ENCODE measurements at places on chromosomes 5 and 9.

DNA sequence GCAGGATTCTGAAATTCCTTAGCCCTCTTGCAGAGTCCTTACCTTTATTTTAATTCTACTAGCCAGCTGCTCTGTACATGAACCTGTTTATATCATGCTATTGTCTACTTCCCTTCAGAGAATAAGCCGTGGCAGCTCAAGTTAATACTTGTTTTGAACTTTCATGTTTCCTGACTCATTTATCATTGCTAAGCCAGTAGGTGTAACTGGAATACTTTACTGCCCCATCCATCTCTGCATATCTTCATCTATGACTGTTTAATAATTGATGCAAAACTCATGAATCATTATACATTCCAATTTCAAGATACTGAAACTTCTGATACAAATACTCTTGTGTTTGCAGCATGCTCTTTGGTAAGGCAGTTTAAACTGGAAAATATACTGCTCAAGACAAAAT, 174.7 kb downstream of the PPP2R2B start:
- DNase-seq: no peak

- DNase-seq: no peak
These were observed 26.0 kb upstream of the NKD2 start for GRCh38 chr5:982377-983237.

- no peak for DNase-seq
These were observed 67.5 kb downstream of the CWC27 start for GRCh38 chr5:64836190-64836755.

- no peak for DNase-seq
These were observed 24.1 kb upstream of the SLC25A48 start for GRCh38 chr5:135810188-135810943.
